Osteoblast (primary cell): ENCODE measurements at places on chromosomes 4 and X. TPM values are rescaled to one million over a fixed set of nuclear protein-coding genes. Genes with fewer than 3 reads are reported as not detected.

GRCh38 chr4:184854673-184855072 is 28.9 kb upstream of the ACSL1 start:
- DNase-seq: no peak

DNA sequence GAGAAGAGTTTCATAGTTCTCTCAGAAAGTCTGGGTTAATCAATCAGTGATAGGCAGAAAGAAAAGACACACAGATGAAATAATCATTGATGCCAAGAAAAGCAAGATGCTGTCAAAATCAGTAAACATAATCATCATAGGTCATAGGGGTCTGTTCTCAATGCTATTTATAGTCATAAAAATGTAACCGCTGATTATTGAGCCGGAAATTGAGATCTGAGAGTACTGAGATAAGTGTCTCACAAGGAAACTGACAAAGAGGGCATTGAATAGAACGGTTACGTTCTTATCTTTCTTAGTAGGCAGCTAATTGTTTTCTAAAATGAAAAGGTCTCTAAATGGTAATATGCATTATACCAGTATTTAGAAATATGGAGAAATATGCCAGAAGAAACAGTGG is 1686.1 kb upstream of the AGA start:
- no peak for DNase-seq

GRCh38 chr4:180491210-180491609 is 1752.0 kb upstream of the TENM3 start:
- no peak for DNase-seq

DNA sequence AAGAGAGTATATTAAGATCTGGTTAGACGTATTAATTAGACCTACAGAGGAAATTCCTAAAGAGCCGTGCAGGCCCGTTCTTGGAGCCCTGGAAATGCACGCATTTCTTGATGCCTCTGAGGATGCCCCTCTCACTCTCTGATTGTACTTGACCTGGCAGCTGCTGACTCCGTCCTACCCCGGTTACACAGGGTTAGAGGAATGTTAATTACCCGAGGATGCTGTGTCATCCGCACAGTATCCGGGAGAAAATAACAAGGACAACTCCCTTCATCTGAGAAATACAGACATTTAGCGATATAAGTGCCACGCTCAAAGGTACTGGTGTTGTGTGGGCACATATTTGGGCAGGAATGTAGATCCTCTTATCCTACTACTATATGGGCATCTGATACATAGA is 404.6 kb upstream of the FAT1 start:
- DNase-seq: no peak

DNA sequence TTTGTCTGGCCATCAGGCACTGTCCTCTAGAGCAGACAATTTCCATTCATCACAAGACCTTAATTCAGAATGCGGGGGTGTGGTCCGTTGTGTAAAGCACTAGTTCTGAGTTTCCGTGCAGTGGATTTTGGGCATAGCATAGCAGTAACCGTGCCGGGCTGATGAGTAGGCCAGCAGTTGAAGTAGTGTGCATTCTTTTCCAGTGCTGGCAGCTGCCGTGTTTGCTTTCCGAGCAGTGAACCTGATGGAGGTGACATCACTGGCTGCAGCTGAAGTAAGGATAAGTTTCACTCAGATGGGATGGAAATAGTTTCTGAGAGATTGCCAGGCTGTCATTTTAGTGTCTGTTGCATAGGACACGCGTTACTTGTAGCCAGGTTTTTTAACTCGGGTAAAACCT is 107.0 kb upstream of the STIM2 start:
- peak; percentile 23 for DNase-seq

DNA sequence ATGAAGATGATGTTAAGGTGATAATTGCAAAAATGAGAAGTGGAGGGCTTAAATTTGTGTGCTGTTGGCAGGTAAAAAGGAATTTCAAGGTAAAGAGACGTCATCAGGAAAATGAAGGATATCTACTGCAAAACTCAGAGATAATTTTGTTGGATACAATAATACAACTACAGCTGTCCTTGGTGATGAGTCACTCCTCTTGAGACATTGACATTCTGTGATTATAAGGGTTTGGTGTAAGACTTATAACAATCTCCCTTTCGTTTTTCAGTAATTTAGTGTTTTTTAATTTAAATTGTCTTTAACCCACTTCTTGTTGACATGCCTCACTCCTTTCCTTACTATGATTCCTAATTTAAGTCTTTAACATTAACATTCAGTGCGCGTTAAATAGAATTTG is 1074.1 kb upstream of the SLIT2 start:
- DNase-seq: no peak

GRCh38 chr4:95193391-95194224 is 355.2 kb downstream of the UNC5C start:
- no peak for DNase-seq

GRCh38 chrX:101452056-101452455 is 33.2 kb upstream of the ARMCX4 start:
- DNase-seq: no peak

DNA sequence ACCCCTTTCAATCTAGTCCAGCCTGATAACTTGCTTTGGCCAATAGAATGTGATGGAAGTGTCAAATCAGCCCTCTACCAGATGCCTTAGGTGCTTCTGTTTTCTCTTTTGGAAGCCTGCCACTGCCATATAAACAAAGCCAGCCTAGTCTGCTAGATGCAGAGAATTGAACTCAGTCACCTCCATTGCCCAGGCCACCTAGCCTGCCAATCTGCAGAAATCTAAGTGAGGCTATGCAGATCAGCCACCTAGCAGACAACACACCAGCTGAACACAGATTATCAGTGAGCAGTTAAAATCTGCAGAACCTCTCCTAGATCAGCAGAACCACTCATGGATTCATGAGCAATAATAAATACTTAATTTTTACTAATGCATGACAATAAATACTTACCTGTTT is 1108.2 kb downstream of the PCDH18 start:
- DNase-seq: no peak

DNA sequence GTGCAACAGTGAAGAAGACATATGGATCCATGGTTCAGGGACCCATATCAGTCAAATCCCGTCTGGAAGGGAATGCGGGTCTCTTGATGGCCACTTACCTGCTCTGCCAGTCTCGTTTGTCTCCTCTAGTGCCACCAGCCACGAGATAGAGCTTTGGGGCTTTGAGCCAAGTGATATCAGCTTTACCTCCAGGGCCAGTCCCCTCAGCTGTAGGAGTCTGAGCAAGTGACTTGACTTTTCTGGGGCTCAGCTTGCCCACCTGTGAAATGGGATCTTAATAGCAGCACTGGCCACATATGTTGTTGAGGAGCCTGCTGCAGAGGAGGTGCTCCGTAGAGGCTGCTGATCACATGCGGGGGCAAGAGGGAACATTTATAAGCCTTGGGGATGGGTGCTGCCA is 1.2 kb downstream of the SLC2A9 start:
- DNase-seq: no peak

DNA sequence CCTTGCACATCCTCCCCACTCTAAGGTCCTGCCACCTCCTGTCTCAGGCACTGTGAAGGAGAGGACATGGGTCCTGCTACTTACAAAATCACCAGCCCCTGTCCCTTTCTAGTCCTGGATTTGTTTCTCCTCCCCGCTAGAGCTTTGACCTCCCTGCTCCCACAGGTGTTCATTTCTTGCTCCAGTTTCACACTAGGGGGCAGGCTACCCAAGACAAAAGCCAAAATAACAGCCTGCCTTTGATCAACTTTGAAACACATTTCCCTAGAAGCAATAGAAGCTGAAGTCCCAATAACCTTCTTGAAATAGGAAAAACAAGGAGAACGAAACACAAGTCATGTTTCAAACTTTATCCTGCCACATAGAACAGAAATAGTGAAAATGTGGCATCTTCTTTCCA is 164.4 kb downstream of the QDPR start:
- peak; percentile 54 for DNase-seq

DNA sequence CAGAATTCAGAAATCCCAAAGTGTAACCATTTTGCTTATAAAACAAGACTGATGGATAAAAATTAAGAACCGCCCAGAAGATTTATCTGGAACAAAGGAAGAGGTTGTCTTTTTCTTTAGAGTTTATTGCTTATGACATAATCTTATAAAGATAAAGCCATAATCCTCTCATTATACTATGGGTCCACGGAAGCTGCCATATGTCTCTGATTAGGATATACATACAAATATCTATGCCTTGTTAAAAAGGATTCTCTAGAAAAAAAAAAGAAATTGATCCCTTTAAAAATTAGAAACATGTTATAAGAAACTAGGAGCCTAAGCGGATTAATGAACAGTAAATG is 70.5 kb downstream of the RELL1 start:
- no peak for DNase-seq

DNA sequence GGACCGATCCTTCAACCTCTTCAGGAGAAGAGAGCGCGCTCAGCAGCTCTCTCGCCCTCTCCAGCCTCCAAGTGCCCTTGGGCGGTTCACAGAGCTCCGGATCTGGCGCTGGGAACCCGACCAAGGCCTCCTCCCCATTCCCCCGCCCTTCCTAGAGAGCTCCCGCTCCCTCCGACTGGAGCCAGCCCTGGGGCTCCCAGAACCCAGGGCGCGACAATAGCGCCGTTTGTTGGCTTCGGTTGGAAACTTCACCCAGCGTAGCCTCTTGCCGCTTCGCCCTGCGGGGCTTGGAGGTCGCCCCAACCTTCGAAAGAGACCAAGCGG is 3.1 kb upstream of the SOX3 start:
- no peak for DNase-seq

GRCh38 chr4:15349531-15349935 is 78.3 kb upstream of the C1QTNF7 start:
- peak; percentile 52 for DNase-seq

GRCh38 chr4:71520850-71521249 is 182.0 kb downstream of the SLC4A4 start:
- DNase-seq: no peak

DNA sequence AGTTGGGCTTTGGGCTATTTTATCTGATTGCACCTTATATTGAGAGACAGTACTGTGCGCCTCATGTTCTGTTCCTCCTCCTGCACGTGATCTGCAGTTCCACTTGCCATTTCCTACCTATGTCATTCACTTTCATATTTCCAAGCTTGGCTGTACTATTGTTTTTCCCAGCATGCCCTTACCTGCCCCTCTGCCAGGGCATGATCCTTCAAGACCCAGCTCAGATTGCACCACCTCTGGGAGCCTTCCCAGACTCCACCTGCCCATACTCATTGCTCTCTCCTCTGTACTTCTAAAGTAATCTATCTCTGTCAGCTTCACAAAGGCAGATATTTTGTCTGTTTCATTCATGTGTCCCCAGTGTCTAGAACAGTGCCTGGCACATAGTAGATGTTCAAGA is 11.6 kb downstream of the SLC25A5 start:
- DNase-seq: no peak

GRCh38 chrX:135572436-135572835 is 52.0 kb downstream of the INTS6L start:
- peak; percentile 38 for DNase-seq

DNA sequence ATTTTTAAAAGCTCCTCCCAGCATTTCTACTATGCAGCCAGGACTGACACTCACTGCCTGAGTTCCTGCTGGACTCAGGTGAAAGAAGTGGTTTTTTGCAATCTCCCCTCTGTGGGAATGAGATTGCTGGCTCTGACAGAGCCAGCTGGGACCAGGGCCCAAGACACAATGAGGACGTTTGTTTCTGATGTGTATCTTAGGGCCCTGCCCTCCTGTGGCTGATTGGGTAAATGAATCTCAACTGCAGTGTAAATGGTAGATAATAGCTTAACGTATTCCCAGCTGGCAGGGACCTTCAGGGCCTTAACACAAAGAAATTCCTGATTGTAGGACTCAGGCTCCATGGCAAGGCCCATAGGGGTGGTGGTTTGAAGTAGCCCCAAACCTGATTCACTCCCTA is 85.8 kb upstream of the PRPS1 start:
- DNase-seq: peak; percentile 18

GRCh38 chr4:27149541-27150212 is 289.0 kb downstream of the STIM2 start:
- peak; percentile 3 for DNase-seq

DNA sequence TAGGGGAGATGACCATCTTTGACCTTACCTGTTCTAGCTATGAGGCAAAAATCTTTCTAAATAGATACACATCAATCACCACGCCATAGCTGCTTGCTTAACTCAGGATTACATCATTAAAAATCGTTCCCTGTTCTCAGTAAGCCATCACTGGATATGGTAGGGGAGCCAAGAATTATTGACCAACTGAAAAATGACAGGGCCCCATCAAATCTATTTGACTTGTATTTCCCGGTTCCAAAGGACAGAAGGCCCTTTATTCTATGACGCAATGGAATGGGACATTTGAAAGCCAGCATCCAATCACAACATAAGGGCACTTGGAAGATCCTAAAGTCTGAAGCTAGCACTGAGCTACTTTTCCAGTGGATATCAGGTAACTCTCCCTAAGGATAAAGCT is 75.6 kb upstream of the NOCT start:
- DNase-seq: no peak

DNA sequence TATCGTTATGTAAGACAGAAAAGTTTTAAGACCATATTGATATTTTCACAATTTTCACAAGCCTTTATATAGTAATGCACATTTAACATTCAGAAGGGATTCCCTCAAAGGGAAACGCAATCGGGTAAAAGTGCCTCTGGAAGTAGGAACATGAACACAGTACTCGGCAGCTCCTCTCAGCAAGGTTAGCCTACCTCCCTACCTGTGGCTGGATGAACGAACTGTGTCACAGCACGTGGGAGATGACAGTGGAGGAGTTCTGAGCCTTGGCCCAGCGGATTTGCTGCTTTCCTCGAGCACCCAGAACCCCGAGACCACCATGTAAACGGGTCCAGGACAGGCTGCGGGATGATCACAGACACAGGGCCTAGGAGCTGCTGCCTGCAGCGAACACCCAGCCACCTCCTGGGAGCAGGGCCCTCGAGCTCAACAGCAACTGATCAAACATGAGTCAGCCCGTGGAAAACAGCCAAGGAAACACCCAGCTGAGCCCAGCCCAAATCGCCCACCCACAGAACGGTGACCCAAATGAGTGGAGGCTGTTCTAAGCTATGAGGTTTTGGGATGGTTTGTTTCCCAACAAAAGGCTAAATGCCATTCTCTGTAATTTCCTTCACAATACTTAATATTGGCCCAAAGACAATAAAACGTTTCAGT is 30.4 kb downstream of the FAT1 start:
- peak; percentile 80 for DNase-seq

DNA sequence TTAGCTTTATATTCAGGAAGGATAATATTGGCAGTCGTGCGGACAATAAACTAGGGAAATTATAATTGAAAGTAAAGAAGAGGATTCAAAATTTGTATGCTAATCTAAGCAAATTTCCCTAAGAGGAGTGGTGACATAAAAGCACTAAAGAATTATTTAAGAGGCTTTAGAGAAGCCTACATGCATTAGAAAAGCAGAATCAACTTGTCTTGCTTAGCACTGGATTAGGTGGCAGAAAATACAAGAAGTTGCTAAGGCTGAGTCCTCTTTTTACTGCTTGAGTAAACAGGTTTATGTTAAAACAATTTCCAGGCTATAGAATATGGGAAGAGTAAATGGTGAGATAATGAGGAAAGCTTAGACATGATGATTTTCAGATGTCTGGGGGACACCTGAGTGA is 991.5 kb downstream of the PCDH18 start:
- DNase-seq: no peak

The PPID gene
- total RNA-seq: 19.2 and 21.4 TPM in 2 replicates

The PPP4R3C gene
- not detected in 2 replicates for total RNA-seq

The PTPN13 gene
- 70.2 and 87.8 TPM in 2 replicates for total RNA-seq

The SCML2 gene
- 0.88 and 1.4 TPM in 2 replicates for total RNA-seq

The NEUROG2 gene
- not detected in 2 replicates for total RNA-seq

The TBC1D8B gene
- total RNA-seq: 12.3 and 14.7 TPM in 2 replicates

The HDAC8 gene
- total RNA-seq: 24.6 and 27.1 TPM in 2 replicates

The CT45A2 gene
- total RNA-seq: not detected in 2 replicates
